ENCODE measurements at places on chromosomes 6 and 20.

- no peak for DNase-seq
These were observed 49.8 kb upstream of the EYA4 start for GRCh38 chr6:133191323-133191722.

- peak; percentile 20 for DNase-seq
These were observed 52.1 kb upstream of the BEND6 start for GRCh38 chr6:56902641-56903464.

DNA sequence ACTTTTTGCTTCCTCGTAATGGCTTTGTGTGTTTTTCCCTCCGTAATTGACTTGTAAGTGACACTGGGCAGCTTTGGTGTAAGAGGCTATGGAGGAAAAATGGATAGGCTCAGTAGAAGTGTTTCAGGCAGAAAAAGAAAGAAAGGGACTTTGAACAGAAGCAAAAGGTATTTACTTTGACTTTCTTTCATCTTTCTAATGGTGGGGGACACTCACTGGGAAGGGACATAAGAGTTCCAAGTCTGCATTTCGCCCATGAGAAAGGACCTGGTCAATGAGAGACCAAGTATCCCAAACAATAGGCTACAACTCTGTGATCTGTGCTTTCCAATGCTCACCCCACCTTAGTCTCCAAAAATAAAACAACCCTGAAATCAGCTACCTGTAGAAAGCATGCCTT is 41.6 kb downstream of the NOX3 start:
- DNase-seq = no peak

- no peak for DNase-seq
These were observed 402.7 kb downstream of the CDKAL1 start for GRCh38 chr6:20936949-20937348.

Data from H7 (cell line).